Jurkat, Clone E6-1 (cell line): ENCODE measurements at places on chromosomes 1 and 21.

DNA sequence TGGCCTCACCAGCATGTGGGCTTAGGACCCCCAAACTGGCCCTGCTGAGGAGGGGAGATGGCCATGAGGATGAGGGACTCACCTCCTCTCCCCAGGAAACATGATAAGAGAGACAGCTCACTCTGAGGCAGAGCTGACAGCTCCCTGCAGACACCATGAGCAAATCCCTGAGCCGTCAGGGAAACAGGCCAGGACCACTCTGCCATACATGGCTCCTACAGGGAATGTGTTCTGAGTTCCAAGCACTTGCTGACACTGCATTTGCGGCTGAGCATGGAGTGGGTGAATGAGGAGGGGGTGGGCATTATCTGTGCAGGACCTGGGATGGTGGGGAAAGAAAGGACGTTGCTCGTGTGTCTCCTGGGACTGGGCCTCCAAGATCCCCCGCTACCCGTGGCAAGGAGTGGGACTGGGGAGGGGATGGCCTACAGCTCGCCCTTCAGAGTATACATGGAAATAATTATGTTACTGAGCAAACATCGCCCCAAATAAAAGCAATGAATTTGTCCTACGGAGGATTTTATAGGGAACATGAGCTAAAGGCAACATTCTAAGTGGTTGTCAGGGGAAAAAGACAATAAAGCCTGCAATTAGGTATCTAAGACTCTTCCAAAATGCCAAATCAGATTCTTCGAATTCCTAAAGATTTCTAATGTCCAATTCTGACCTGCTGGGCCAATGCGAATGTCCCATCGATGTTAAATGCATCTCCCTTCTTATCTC, 355.9 kb upstream of the AJAP1 start:
- no peak for DNase-seq

DNA sequence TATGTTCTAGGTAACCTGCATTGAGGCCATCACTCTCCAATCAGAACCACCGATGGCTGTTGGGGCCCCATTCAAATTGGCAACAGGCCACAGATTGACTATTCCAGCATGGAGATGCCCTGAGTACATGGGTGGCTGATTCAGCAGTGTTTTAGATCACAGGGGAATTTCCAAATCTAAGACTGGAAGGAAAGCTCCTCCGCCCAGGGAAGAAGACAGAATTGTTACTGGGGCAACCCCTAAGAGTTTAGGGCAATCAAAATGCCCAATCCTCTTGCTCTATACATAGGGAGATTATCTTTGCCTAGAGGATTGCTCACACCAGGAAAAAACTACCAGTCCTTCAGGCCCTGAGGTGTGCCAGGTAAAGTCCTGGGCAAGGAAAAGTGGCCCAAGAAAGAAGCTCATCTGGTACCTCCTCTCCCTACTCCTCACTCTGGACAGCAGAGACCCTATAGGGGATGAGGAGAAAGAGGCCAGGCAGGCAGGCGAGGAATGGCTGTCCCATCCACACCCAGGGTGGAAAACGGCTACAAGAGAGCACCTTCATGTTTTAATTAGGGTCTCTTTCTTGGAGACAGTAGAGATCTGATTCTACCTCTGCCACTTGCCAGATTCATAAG, 5.8 kb downstream of the S100A8 start:
- DNase-seq = no peak

DNA sequence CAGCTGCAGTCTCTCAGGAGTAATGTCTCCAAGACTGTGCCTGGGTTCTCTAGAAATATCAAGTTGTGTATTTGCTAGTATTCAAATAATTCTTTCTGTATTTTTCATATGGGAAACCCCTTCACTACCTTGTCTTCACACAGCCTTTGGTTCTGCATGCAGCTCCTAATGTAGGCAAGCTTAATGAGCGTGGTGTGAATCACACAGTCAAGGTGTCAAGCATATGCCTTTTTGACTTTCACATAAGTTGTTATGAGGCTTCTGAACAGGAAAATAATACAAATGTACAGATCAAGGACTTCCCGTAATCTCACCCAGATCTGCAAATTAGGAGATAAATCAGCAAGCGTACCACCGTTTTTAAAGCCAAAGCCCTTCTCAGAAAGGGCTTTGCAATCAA, at the start of gene FCRL3:
TSS of gene FCRL3 (minus strand) at position 38 of the 400 bp plus-strand sequence. CDS start 280 bp downstream, outside the sequence.
- DNase-seq = no peak

- no peak for DNase-seq
These were observed 2.5 kb upstream of the SLC16A4 start for GRCh38 chr1:110393286-110393685.

DNA sequence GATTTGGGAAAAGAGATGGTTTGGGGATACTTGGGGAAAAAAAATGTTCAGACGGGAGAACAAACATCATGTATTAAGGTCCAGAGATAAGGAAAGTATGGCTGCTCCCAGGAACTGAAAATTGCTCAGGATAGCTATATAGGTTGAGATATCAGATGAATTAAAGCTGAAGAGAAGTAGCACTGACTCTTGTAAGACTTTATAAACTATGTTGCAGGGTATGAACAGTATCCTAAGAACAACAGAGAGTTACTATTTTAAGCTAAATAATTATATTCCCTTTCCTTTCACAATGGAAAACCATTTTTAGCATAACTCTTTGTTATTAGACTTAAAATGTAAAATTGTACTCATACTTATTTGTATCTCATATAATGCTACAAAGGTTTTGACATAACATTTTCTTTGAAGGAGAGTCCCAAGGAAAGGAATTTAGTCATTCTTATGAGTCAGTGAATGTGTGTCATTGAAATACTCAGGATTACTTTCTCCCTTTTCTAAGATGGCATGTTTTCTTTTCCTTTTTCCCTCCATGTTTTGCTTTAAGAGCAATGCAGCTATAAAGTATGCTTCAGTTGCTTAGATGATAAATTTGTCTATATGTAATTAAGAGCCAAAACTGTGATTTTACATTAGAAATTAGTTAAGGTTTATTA, 139.4 kb upstream of the KIAA1614 start:
- DNase-seq = no peak

DNA sequence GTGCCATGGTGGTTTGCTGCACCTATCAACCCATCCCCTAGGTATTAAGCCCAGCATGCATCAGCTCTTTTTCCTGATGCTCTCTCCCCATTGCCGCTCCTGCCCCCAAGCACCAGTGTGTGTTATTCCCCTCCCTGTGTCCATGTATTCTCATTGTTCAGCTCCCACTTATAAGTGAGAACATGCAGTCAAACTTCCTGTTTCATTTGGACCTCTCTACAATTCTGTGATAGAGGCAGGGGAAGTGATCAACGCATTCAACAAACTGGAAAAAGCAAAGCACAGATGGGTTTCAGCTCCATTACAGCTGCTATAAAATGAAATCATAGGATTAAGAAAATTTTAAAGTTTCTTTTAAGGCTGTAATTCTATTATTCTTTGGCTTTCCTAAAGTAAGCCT, 23.3 kb upstream of the CD55 start:
- DNase-seq = no peak

GRCh38 chr1:221076391-221076811, 197.2 kb downstream of the HLX start:
- no peak for DNase-seq

GRCh38 chr1:86380257-86380861, 15.8 kb downstream of the ODF2L start:
- peak; percentile 68 for DNase-seq

- DNase-seq = no peak
These were observed 46.6 kb downstream of the ARHGEF11 start for GRCh38 chr1:156998840-156999500.

DNA sequence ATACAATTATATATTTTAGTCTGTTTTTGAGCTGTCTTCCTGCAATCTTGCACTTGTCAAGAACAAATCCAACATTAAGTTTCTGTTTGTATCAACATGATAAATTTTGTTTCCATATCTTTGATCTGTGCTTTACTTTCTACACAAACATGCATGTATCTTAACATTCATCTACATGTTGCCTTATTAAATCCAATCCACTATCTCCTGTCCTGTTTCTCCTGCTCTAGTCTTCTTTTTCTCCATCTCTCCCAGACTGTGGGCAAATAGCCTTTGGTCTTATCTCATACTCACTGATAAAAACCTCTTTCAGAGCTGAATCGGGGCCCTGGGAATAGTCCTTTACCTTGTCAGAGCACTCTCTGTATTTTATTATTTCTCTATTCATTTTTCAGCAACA, 101.3 kb downstream of the PLPPR4 start:
- no peak for DNase-seq

DNA sequence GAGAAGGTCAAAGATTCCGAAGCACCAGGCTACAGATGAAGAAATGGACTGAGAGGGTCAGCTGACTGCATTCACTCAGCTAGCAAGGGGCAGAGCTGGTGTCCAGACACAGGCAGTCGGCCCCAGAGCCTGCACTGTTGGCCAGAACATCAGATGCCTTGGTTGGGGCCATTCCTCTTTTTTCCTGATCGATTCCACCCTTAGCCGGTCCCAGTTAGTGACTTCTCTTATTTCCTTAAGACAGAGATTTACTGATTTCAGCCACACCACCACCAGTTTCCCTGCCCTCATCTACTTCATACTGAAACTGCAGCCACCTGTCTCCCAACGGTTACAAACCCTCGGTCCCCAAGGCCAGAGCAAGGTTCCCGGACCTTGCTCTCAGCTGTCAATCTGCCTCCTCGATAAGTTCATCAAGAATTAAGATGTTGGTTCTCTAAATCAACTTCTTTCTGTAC, 11.5 kb downstream of the CD58 start:
- DNase-seq = no peak

- DNase-seq = no peak
These were observed 98.1 kb downstream of the PLD5 start for GRCh38 chr1:242426271-242426905.

DNA sequence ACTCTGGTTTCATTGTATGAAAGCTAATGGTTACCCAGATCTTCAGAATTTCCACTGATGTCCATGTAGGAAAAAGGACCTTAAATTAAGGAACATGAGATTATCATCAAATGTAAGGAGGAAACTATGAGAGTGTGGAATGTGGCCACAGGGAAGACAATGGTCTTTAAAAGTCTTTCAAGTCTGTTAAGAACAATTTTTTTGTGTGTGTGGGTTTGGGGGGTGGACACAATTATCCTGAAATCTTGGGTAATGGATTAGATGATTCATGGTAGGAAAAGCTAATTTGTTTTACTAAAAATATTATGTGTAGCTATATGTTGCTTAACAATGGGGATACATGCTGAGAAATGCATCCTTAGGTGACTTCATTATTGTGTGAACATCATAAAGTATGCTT, 72.9 kb downstream of the PLA2G4A start:
- DNase-seq = no peak

DNA sequence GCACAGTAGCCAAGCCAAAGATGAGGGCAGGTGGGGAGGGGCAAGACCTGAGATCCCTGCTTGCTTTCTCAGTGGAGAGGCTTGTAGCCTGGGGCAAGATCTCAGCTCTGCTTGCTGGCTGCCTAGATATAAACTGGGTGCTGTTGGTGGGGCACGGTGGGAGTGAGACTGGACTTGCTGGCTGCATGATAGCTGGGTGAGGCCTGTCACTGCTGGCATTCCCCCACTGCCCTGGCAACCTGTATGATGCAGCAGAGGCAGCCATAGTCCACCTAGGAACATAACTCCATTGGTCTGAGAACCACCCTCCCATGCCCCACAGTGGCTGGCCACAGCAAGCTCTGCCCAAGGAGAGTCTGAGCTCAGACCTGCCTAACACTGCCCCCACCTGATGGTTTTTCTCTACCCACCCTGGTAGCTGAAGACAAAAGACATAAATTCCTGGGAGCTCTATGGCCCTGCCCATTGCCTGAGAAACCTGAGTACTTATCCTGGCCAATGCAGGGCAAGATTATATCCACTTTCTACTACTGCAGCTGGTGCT, 261.9 kb upstream of the DEPDC1 start:
- DNase-seq = no peak

GRCh38 chr1:85846706-85847105, 138.5 kb upstream of the ZNHIT6 start:
- no peak for DNase-seq

DNA sequence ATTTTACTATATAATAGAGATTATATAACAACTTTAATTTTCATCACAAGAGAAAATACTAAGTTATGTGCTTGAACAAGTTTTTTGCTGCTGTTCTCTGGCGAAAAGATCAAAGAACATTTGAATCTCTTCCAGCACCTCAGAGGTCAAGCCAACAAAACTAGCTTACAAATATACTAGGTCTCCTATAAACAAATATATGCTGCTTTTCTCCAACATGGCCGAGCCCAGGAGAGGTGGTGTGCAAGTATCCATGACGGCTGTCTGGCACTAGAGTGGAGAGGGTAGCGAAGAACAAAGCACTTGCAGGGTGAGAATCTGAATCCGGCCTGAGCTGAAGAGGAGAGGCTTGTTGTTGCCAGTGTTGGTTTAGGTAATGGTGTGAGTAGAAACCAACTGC, 7.5 kb upstream of the FMO3 start:
- no peak for DNase-seq

DNA sequence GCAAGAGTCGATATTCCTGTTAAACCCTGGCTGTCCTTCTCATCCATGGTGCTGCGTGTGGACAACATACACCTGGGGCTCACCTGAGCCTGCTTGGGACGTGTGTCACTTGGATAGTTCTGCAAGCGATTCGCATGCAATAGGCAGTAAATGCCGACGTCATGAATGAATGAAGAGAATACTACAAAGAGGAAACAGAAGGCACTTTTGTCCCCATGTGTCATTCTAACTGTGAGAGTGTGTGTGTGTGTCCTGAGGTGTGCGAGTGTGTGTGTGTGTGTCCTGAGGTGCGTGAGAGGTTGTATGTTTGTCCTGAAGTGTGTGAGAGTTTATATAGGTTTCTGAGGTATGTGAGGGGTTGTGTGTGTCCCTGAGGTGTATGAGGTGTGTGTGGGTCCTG, 647 bp upstream of the TCP10L start:
- DNase-seq = no peak

DNA sequence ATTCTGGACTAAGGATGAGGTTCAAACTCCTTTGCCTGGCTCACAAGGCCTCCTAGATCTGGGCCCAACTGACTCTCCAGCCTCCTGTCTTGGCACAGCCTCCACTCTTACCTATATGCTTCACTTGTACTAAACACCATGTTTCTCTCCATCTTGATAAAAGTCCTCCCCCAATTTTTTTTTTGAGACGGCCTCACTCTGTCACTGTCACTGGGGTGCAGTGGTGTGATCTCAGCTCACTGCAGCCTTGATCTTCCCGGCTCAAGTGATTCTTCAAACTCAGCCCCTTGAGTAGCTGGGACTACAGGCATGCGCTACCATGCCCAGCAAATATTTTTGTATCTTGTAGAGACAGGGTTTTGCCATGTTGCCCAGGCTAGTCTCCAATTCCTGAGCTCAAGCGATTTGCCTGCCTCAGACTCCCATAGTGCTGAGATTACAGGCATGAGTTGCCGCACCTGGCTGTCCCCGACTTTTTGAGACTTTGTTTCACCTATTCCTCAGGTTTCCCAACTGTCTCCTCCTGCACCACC, 39.7 kb downstream of the CD34 start:
- no peak for DNase-seq

GRCh38 chr1:247293047-247293446, 37.2 kb downstream of the VN1R5 start:
- no peak for DNase-seq

DNA sequence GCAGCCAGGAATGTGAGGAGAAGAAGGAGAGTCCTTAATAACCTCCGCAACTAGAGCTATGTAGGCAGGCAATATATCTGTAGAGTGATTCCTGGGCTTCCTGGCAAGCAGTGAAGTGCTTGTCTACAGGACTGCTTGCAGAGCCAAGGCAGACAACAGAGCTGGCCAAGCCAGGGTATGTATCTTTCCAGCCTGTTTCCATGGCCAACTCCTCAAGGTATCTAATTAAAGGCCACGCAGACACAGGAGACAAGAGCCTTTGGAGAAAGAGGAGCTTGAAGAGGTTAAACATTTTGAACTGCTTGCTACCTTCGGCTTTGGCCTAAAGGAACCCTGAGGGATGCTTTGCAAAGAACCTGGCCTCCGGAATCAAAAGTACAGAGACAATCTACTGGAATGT, 137.4 kb downstream of the PIGK start:
- DNase-seq = no peak
